Stimulated activated CD8-positive, alpha-beta memory T cell treated with anti-CD3 and anti-CD28 coated beads, Interleukin-7, amount 100 ng/mL, for 4 hours (primary cell): ENCODE measurements at places on chromosomes 6 and 20.

DNA sequence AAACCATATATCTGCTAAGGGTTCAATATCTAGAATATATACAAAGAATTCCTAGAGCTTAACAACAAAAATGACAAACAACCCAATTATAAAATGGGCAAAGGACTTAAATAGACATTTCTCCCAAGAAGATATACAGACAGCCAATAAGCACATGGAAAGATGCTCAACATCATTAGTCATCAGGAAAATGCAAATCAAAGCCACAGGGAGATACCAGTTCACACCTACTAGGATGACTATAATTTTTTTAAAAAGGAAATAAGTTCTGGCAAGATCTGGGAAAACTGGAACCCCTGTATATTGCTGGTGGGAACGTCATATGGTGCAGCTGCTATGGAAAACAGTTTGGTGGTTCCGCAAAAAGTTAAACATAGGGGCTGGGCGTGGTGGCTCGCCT is 116.2 kb upstream of the MYL9 start:
- DNase-seq, result no peak

DNA sequence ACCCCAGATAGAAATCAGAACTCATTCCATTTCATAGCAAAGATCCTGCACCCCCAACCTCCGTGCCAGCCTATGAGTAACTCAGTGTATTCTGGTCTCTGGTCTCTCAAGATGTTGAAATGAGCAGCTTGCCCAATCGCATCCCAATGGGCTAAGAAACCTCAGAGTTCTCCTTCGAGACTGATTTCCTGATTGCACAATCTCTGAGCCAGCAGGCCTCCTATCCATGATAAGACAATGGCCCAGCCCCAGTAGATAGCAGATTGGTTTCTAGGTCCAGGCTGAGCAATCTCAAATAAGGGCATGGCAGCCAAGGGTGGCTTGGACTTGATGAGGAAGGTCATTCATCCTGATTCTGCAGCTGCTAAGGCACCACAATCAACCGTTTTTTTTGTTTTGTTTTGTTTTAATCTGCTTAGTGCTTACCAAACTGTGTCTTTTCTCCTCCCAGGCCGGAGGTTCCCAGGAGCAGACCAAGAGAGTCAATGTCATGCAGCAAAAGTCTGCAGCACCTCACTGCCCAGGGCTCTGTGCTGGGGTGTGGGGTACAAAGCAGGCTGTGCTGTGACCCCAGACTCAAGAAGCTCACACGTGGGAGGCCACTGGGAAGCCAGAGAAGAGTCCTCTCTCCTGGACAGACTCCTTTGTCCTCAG is 125.1 kb upstream of the NXT1 start:
- no peak for DNase-seq

- no peak for DNase-seq
Observed at GRCh38 chr6:97775012-97775411, 492.0 kb upstream of the MMS22L start.

DNA sequence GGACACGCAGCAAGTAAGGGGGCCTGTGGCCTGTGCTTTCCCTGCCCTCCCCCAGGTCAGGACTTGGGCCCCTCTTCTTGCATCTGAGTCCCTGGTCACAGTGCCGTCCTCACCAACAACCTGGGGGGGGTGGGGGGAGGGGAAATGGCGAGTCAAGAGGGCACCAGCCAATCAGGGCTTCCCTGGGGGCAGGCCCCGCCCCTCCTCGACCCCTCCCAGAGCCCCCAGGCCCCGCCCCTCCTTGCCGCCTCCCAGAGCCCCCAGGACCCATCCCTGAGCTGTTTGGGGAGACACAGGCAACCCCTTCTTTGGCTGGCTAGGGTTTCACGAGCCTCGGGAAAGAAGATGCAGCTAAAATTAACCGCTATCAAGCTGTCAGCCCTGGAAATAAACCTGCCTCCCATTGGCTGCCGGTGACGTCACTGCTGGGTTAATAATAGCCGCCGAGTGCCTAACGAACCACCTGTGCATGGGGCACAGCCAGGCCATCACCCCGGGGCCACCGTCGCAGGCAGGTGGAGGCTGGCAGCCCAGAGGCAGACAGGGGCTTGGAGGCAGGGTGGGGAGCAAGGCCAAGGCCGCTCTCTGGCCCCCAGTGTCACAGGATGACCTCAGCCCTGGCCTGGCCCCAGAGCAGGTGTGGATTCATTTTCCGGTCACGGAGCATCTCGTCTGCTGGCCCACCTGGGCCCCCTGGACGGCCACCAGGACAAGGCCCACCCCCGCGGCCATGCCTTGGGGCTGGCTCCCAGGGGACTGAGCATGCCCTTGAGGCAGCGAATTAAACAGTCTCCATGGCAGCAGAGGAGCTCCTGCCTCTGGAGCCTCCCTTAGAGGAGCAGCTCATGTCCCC is 3.2 kb upstream of the EEF1A2 start:
- no peak for DNase-seq

- DNase-seq, result no peak
Observed at GRCh38 chr6:19755181-19755580, 82.0 kb upstream of the ID4 start.

DNA sequence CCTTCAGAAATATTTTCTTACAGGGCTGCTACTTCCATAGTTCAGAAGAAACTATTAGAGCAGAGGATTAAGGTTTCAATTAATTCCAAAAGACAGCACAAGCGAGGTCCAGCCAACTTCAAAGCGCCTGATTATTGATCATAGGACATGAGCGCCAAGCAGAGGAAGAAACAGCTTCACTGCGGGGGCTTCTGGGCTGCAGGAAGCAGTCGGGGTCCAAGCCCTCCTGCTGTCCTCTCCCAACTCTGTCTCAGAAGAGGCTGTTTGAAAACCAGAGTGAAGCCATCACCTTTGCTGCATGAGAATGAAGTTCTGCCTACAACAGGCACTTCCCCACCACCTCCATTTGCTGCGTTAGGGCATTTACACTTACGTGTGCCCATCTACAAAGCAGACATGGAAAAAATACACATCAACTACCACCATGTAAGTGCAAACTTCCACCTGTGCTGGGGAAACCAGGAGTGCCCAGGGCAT is 23.9 kb downstream of the SUMO4 start:
- DNase-seq, result no peak

GRCh38 chr6:157724960-157725741 is 97.9 kb upstream of the SNX9 start:
- DNase-seq, result no peak

DNA sequence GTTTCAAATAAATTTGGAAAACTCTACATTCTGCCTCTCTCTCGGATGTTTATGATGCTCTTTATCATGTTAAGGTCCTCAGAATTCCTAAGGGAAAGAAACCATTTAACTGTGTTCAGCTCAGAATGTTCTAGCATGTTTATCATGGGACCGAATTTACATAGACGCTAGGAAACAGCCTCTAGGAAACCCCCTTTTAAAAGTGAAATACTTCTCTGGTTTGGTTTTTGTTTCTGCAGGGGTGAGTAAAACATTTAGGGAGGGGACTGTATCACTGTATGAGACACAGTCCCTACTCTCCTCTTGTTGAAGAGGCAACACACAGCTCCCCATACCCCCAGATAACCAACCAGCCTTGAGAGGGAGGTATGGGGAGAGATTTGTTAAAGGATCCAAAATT is 267.6 kb upstream of the SUPT3H start:
- DNase-seq, result no peak

GRCh38 chr20:40945754-40946450 is 82.7 kb upstream of the TOP1 start:
- no peak for DNase-seq

GRCh38 chr6:142756215-142756630 is 188.8 kb downstream of the HIVEP2 start:
- no peak for DNase-seq

DNA sequence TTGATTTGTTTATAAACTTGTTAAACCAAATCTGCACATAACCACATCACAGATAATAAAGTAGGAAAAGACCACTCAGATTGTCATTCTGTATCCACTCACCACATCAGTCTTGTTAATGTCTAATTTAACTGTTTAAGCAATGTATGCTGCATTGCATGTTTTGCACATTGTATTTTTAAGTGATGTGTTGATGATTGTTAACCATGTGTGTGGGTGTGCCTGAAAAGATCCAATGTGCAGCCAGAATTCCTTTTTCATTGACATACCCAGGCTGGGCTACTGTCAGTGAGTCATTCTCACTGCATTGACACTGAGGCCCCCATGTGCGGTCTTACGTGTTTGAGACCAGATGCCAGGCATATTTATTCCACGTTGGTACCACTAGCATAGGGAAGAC is 167.3 kb downstream of the TRMT11 start:
- DNase-seq, result no peak

- no peak for DNase-seq
Observed at GRCh38 chr6:156828280-156828703, 51.1 kb downstream of the ARID1B start.

DNA sequence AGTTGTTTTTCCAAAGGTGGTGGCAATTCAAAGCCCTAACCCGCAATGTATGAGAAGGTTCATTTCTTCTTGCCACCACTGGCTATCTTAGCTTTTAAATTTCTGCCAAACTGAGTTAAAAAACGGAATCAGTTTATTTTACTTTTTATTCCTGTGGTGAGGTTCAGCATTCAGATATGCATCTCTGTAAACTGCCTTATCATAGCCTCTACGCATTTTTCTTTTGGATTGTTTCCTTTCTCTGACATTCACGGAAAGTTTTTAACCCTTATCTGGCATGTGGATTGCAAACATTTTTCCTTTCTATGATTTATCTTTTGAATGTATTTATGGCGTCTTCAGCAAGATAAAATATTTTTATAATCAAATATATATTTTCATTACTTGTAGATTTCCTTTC is 37.7 kb downstream of the AK9 start:
- no peak for DNase-seq

- no peak for DNase-seq
Observed at GRCh38 chr6:80988286-80988685, 764.2 kb downstream of the TENT5A start.

GRCh38 chr20:54268941-54269340 is 61.1 kb downstream of the PFDN4 start:
- DNase-seq, result no peak

DNA sequence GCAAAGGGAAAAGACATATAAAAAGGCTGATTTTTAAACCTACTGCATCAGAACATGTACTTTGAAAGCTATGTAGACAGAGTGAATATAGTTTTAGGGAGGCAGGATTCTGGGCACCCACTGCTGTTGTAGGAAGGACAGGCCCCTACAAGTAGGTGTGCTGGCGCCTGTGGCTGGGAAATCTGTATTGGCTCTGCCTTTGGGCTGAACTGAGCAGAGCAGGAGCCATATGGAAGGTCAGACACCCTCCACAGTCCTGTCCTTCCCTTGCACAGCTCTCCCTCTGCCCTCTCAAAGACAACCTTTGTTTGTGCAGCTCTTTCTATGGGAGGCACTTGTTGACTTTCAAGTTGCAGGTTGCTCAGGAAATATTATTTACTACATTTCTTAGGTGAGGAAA is 18.4 kb upstream of the ULBP3 start:
- DNase-seq, result no peak

DNA sequence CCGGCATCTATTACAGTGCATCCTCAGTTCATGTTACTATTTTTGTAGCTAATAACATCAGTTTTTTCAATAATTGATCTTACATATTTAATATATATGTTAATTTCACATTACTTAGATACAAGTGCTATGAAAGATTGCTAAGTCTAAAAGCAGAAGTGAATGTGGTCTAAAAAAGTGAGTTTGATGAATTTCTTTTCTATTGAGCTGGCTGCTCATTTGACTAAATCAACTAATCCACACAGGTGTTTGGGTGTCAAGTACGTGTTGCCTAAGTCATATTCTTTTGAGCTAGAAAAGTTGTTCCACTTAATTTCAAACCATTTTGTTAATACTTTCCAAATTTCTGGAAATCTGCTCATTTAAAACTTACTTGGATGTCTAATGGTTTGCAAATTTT is 46.6 kb upstream of the EZR start:
- DNase-seq, result no peak

DNA sequence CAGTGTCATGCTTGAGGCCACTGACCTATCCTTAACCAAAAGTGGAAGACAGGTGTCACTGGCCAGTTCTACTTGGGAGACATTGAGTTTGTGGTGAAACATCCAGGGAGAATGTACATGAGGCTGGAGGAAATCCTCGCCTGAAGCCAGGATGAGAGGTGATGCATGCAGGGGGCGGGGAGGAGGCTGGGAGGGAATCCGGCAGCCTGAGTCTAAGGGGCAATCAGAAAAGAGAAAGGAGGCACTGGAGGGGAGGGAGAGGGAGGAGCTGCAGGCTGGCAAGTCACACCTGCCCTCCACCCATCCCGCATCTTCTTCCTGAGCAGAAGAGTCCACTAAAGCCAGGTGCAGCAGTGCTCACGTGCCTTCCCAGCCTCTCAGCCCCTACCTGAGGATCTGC is 14.9 kb upstream of the DDO start:
- DNase-seq, result no peak

- no peak for DNase-seq
Observed at GRCh38 chr6:55379471-55379870, 52.2 kb downstream of the GFRAL start.

GRCh38 chr20:32285621-32286371 is 8.3 kb downstream of the KIF3B start:
- no peak for DNase-seq

DNA sequence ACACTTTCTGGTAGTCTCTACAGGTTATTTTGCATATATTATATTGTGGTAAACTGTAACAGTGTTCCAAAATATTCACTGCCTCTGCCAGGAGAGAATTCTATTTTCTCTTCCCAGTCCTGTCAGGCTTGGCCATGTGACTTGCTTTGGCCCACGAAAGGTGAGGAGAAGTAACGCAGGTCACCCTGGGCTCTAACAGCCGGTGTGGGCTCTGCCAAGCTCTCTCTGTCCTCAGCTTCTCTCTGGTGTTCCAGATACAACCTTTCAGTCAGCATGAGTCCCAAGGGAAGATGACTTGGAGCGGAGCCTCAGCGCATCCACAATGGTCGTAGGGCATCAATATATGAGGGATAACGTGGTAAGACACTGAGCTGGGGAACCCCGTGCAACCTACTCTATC is 113.0 kb upstream of the RREB1 start:
- DNase-seq, result no peak

GRCh38 chr6:4179960-4180651 is 44.7 kb upstream of the ECI2 start:
- DNase-seq, result no peak
